ENCODE measurements at places on chromosomes 1 and 21.

DNA sequence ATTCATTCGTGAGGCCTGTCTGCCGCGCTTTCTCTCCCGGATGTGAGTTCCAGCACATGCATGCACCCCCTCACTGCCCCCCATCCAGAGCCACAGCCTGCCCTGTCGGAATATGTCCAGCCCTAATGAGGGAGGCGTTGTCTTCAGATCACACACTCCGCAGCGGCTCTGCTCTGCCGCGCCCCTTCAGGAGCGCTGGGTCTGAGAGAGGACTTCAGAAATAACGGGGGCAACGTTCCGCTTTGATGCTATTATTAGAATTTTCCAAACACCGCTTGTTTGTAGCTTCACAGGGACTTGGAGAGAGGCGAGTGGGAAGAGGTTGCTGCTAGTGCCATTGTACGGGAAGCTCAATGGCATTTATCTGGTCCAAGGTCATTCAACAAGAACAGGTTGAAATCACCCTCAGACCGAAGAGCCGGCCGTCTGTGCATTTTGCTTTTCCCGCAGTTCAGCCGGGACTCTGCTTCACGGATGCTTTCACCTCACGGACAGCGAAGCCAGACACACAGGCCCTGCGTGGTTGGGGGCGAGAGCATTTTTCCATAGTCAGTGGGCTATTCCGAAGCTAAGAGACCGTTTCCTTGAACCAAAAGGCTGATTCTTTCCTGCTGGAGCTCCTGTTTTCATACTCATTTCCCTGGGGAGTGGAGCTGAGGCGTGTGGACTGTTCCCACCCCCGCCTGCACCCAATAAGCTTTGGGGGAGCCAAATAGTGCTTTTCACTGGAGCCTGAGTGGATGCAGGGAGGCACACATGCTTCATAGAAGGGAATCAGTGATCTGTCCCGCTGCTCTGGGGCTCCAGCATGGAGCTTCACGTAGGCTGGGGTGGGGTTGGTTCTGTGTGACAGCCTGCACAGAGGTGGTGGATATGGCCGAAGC lies 69.7 kb downstream of the GALNT2 start:
- DNase-seq: no peak

GRCh38 chr1:225520587-225521227 lies 92.9 kb upstream of the LBR start:
- no peak for DNase-seq

- DNase-seq: no peak
Measured at GRCh38 chr21:39377444-39378050, 28.7 kb upstream of the HMGN1 start.

DNA sequence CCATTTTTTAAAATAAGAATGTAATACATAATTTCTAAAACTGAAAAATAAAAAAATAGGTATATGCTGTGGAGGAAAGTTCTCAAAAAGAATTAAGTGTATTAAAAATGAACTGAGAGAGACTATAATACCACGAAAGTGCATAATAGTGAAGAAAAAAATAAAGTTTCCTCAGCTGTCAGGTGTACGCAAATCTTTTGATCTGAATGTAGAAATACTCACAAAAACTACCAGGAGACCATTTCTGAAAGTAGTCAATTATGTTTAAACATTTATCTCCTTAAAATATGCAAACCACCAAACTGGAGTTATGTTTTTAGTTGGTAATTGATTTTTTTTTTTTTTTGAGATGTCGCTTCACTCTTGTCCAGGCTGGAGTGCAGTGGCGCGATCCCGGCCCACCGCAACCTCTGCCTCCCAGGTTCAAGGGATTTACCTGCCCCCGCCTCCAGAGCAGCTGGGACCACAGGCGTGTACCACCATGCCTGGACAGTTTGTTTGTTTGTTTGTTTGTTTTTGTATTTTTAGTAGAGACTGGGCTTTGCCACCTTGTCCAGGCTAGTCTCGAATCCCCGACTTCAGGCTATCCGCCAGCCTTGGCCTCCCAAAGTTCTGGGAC lies 1169.2 kb upstream of the B3GALT2 start:
- no peak for DNase-seq

DNA sequence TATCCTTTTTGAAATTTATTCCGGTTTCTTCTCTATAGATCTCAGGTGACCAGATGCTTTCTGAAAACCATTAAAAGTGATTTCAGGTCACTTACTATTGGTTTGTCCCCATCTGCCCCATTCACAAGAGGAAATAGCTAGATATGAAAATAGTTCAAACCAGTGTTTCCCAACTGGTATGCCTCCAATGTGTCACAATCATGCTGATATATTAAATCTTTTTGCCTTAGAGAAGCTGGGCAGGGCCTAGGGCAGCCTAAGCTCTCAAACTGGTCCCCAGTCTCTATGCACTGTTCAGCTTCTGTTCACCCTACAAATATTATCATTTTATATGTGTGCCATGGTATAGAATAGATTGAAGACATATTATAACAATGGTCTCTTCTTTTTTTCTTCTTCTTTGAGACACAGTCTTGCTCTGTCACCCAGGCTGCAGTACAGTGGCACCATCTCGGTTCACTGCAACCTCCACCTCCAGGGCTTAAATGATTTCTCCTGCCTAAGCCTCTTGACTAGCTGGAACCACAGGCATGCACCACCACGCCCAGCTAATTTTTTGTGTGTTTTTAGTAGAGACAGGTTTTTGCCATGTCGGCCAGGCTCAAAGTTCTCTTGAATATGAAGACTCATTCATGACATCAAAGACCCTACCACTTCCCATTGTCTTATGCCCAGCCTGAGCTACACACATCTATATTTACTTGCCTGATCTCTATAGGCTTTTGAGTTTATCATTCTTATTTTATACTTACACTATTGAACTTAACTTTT lies 15.7 kb downstream of the PTPN22 start:
- DNase-seq: no peak

DNA sequence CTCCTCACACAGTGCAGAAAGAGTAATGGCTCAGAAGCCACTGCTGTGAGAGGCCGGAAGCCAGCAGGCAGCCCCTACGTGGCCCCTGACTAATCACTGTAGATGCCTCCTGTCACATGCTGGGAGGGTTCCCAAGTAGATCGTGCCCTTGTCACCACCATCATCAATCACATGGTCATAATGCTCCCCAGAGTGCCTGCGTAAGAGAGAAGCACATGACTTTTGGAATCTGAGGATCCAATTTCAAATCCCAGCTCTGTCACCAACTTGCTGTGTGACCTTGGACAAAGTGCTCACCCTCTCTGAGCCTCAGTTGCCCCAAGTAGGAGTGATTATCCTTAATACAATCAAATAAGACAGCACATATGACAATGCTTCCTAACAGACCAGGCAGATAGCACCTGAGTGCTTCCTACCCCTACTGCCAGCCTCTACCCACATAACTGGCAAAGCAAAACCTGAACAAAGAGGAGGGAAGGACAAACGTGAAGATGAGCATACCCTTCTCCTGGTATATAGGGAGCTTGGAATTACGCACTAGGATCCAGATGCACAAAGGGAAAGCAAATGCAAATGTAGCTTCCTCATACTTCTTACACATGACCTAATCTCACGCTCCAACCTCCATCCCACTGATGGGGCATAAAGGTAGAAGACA lies 65.7 kb downstream of the SDC3 start:
- no peak for DNase-seq

GRCh38 chr1:81804312-81804711 lies 3.6 kb downstream of the ADGRL2 start:
- DNase-seq: no peak

DNA sequence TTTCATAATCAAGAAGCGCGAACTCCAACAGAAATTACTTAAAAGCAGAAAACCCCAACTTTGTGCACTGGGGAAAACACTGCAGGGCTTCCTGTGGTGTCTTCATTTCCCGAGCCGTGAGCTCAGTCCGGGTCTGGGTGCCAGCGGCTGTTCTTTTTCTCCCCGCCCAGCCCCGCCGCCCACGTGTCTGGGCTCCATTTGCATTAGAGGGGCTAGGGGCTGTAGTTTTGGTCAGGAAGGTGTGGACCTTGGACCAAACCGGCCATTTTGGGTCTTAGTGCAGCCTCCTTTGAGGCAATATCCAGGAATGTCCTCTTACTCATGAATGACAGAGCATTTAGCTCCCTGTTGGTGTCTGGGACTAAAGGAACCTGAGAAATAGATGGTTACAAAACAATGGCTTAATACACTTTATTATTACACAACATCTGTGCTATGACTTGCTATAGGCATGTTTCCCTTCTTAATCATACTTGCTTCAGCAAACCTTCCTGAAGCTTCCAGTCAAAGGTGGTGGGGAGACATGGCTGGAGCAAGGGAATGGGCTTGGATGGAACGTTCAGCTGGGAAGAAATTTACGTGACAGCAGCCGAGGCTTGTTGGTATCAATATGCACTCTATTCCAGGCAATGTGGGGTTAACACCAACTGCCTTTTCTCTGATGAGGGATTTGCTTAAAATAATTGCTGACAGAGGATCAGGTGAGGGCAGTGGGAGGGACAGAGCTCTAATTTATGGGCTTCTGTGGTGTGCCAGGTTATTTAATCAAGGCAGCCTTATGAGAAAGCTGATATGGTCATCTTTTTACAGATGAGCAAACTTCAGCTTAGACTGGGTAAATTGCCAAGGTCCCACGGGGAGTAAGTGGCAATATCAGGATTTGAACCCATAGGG lies 1.1 kb downstream of the AGTRAP start:
- DNase-seq: no peak

DNA sequence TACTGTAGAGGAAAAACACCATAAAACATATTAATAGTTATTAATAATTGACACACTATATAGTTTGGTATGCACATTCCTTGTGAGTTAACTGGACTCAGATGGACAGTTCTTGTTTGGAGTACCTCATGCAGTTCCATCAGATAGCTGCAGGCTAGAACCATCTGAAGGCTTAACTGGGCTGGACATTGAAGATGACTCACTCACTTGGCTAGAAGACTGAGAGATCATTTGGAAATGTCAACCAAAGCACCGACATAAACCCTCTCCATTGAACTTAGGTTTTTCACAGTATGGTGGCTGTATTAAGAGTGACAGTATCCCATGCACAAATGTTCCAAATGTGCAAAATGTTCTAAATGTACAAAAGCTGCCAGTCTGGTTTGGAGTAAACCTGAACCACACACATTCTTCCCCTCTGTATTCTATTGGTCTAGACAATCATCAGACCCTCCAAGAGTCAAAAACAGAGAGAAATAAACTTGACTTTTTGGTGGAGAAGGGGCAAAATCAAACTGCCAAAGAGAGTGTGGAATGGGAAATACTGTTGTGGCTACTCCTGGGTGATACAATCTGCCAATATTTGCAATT lies 708.4 kb downstream of the KCNT2 start:
- DNase-seq: no peak

Data from activated naive CD4-positive, alpha-beta T cell treated with anti-CD3 and anti-CD28 coated beads, Interleukin-2, amount 50 U/mL, for 72 hours (primary cell).